NCI-H1092 (cell line): ENCODE measurements at places on chromosomes 2 and 18.

DNA sequence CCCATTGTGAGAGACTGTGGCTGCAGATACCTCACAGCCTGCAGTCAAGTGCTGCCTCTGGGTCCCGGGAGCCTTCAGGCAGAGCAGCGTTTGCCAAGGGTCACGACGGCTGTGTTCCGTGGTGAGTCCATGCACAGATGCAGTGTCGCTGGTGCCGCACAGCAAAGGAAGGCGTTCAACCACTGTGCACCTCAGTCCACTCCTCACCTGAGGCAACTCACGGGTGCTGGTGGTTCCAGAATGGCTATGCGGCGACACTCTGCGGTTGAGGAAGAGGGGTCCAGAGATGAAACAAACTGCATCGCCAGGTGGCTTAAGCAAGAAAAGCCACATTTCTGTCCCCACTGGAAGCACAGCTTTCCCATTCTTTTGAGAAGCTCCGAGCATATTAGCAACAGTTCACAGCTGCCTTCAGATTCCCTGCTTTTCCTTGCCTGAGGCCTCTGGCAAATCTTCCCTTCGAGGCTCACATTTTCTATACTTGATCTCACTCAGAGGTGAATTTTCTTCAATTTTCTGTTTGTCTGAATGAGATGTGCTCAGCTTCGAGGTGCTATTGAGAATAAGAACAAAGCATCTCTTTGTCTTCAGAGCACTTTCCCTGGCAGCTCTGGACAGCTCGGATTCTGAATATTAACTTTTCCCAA, 208.8 kb upstream of the TWIST2 start:
- DNase-seq = no peak

- DNase-seq = no peak
Observed at GRCh38 chr2:43038696-43039094, 187.7 kb downstream of the ZFP36L2 start.

GRCh38 chr2:181178823-181179412, 198.5 kb downstream of the UBE2E3 start:
- DNase-seq = no peak

DNA sequence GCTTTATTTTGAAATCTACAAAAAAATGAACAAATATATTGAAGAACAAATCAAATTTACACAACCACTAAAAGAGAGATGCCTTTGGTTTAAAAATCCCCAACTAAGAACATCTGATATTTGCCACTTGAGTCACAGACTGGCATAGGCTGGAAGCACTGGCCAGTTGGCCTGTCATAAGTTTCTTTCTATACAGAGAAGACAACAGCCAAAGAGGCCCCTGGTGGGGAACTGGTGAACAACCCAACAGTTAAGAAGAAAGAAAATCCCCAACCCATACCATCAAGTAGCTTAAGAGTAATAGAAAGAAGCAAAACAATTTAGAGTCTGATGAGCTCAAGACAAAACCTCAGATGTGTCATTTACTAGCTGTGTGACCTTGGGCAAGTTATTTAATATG, 45.5 kb downstream of the OSR1 start:
- DNase-seq = no peak

DNA sequence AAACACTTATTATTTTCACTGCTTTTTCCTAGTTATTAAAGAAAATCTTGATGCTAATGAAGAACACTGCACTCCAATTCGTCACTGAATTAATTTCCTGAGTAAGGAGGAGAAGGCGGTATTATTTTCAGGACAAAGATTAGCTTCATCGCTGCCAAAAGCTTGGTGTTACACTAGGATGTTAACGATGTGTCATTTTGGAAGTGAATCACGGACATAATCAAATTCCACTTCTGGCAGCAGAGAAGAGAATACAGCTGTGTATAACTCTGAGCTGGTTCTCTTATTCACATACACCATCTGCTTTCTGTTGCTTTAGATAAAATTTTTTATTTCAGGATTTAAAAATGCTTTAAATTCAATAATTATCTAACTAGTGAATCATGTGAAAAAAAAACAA, 74.1 kb downstream of the SCG2 start:
- DNase-seq = no peak

DNA sequence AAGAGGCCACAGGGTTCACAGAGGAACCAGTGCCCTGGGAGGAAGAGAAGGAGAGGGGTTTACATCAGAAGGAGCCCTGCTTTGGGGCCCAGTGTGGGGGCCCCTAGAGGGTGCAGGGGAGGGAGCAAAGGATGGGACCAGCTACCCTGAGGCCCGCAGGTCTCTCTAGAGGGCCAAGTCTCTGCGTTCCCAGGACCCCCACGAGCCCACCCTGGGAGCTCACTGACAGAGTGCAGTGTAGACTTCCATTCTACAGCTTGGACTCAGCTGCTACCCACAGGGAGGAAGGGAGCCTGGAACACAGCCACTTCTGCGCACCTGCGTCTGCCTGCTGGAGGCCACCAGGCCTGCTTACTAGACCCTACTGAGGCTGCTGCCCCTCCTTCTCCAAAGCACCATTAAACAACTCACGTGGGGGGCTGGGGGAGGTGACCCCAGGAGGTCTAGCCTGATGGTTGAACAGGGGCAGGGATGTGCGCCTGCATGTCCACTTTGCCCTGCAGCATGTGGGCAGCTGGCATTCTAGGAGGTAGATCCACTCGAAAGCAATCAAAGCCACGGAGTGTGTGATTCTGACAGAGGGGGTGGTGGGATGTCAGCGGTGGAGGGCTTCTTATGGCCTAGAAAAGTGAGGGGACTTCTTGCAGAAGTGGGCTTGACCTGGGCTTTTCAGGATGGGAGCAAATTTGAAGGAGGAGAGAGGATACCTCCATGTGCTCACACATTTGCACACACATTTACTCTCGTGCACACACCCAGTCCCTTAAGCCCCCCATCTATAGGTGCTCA, 90.2 kb downstream of the ZFP36L2 start:
- DNase-seq = no peak

DNA sequence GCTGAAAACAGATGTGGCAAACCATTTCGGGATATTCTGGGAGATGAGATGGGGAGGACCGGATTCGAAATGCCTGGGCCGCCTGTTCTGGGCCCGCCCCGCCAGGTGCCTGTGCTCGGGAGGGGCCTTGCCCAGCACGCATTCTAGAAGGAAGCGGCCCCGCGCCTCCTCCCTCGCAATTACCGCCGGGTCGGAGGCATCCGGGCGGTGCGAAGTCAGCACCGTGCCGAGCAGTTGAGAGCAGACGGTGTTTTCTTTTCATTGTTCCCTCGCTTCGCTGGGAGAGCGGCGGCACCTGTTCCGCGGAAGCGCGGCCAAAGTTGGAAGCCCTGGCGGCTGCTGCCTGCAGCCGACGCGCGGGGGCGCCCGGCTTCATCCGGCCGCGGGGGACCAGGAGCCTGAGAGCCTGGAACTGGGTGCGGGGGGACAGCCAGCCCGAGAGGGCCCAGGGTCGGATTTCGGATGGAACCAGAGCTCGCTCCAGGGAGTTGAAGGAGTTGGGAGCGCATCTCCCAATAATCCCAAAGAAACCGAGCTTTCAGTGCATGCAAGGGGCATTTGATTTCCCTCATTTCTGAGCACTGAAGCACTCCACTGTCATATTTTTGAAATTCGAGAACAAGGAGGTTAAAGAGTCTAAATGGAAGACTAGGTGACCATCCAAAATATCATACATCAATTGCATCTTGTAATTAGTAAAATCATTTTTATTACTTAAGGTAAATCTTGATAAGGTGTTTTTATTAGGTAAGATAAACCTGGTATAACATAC, 241.8 kb upstream of the RAB12 start:
- peak; percentile 59 for DNase-seq

DNA sequence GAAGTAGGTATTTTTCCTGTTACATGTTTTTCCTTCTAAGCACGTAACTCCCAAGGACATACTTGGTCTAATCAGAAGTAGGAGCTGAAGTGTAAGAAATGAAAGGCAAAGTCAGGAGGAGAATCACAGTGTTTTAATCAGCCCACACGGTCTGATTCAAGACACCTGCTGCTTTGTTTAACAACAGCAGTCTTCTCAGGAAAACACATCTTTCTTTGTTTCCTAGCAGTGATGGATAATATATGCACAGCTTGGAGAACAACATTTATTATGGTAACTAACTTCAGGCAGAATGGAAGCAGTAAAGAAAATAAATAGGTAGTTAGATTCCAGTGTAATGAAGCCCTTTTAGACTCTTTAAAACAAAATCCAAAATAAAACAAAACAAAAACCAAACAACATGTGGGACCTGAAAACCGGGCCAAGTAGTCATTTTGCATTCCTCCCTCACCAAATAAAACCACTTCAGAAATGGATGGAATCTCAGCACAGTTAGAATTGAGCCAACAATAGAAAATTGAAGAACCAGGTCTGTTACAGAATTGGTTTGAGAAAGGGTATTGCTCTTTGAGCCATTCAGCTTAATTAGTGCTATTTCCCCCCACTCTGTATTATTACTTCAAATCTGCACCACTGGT, 61.1 kb upstream of the UGP2 start:
- DNase-seq = no peak

GRCh38 chr18:74381621-74382295, 66.1 kb downstream of the C18orf63 start:
- no peak for DNase-seq

DNA sequence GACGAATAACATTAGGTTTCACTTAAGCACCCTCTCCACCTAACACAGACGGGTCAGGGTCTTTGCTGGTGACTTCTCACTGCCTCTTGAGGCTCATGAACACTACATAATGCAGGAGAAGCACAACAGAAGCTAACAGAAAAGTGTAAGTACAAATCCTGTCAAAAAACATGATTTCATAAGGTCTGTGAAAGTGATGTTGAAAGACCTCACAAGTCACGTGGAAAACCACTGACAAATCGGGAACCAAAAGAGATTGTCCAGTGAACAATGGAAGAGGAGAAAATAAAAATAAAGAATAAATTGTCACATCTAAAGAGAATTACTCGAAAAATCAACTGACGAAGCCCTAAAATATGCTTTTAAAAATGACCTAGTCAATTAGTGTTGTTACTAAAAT, 14.0 kb downstream of the PSD4 start:
- DNase-seq = no peak
